ENCODE measurements at places on chromosomes 6 and 20.

GRCh38 chr6:35370124-35370741 is 27.9 kb downstream of the PPARD start:
- DNase-seq: no peak

- no peak for DNase-seq
Observed at GRCh38 chr6:38353310-38354036, 286.3 kb downstream of the BTBD9 start.

- no peak for DNase-seq
Observed at GRCh38 chr20:59781226-59781625, 152.2 kb downstream of the SYCP2 start.

DNA sequence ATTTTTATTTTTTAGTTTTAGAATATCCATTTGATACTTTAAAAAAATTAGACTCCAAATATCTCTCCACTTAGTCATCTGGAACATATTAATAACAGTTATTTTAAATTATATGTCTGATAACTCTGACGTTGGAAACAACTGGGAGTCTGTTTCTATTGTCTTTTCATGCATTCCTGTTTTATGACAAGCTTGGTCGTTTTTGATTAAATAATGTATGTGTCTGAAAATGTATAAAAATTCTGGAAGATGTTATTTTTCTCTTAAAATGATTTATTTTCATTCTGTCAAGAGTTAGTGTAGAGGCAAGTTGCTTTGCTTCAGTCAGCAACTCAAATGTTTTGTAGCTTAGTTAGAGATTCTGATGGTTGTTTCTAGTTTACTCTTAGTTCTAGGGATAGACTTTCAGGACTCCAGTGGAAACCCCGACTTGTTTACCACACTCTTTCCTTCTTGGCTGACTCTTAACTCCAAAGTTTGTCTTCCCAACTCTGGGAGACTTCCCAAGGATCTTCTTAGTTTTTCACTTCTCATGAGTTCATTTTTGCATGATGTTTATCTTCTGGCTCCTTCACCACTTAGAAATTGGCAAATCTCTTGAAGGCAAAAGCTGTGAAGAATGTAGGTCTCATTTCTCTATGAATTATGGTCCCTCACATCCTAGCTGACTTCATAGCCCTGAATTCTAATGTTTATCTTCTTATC is 190.9 kb downstream of the LAMA2 start:
- DNase-seq: no peak

GRCh38 chr6:107866606-107867301 is 42.6 kb upstream of the SCML4 start:
- DNase-seq: no peak

- DNase-seq: no peak
Observed at GRCh38 chr6:119322715-119323350, 26.7 kb downstream of the MAN1A1 start.

DNA sequence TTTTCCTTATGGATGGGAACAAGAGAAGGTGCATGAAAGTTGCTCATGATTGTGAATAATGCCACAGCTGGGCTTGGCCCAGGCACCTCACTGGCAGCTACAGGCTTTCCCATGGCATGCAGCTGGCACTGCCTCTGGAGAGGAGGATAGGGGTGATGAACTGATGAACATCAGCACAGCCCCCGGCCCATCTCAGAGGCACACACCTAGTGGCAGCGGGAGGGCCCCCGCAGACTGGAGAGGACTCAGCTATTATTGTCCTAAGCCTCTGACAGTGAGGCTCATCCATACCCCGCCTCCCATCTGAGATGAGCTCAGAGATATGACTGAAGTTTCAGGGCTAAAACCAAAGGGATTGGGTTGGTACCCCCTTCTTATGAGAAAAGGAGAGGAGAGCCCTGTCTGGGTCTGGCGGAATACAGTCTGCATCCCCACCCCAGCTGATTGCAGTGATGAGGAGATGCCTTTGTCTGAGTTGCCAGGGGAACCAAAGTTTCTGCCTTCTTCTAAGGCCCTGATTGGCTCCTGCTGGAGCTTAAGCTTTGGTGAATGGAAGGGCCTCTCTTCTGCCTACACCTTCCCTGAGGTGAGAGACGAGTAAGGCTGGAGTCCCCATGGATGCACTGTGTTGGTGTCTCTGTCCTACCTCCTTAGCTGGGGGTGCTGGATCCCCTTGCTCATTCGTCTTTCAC is 27.6 kb upstream of the EPB41L1 start:
- no peak for DNase-seq

- no peak for DNase-seq
Observed at GRCh38 chr20:46159101-46159897, 41.2 kb downstream of the CD40 start.

GRCh38 chr6:168616816-168617765 is 176.1 kb downstream of the SMOC2 start:
- no peak for DNase-seq

DNA sequence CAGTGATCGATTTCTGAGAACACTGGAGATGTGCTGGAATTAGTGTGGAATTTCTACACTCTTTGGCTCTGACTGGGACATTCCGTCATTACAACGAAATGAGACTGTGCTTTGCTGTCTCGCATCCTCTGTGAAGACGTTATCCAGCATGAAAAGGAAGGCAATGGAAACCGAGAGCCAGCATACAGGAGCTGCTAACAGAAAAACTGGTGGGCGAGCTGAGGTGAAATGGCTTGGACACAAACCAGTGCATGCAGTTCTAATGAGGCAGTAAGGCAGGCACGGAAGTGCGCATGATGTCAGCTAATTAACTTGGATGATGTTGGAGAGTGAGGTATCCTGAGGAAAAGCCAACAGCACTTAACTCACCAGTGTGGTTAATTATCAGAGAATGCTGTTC is 202.8 kb upstream of the AGPAT4 start:
- DNase-seq: no peak

GRCh38 chr20:8212286-8212685 is 80.2 kb downstream of the PLCB1 start:
- DNase-seq: no peak
